ENCODE measurements at places on chromosomes 6 and 20.

DNA sequence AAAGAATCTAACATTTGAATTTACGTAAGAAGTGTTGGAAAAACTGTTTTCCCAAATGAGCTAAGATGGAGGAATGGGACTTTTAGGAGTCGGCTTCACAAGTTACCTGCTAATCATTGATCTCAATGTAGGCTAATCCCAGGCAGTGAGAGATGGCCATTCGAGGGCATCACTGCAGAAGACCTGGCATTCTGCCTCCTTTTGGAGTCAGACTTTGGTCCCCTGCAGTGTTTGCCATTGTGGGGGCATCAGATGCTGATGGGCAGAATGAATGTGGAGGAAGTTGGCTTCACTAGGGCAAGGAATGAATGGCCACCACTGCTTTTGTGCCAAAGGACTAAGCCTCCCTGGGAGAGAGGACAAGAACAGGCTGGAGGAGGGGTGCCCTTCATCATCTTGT, 55.7 kb upstream of the NKX2-2 start:
- DNase-seq, result no peak

DNA sequence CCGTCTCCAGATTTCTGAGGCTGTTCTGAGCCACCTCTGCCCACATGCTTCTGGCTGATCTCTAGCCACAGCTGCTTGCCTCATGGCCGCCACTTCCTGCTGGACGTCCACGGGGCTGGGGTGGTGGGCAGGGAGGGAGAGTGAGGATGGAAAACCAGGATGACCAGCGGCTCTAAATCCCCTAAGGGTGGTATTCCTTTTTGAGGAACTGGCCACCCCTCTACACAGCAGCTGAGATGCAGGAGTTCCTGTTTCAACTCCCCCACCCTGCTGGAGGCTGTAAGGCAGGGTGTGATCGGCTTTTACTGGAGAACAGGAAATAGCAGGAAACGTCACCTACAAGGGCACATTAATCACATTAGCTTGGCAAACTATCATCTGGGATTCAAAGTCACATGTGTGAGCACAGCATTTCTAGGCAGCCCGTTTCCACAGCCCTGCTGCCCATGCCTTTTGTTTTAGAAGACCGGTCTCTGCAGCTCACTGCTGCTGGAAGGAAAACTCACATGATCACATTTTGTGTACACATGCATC, 181.6 kb upstream of the ECI2 start:
- no peak for DNase-seq

DNA sequence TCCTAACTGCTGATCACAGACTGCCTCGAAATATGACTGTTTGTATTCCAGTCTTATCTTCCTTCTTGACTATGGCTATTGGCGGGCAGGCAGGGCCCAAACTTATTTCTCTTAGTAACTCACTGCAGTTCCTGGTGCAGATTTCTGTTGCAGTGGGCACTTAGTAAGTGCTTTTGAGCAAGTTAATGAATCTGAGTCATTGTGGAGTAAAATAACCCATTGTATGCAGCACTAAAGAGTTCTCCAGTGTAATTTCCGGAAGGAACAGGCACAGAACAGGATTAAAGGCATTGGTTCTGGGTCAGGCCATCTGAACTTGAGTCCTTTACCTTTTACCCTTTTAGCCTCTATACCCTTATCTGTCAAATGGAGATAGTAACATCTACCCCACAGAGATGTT, 23.6 kb downstream of the SLC35F1 start:
- DNase-seq, result no peak

- DNase-seq, result no peak
These were observed 18.7 kb downstream of the TGM6 start for GRCh38 chr20:2399390-2399789.

DNA sequence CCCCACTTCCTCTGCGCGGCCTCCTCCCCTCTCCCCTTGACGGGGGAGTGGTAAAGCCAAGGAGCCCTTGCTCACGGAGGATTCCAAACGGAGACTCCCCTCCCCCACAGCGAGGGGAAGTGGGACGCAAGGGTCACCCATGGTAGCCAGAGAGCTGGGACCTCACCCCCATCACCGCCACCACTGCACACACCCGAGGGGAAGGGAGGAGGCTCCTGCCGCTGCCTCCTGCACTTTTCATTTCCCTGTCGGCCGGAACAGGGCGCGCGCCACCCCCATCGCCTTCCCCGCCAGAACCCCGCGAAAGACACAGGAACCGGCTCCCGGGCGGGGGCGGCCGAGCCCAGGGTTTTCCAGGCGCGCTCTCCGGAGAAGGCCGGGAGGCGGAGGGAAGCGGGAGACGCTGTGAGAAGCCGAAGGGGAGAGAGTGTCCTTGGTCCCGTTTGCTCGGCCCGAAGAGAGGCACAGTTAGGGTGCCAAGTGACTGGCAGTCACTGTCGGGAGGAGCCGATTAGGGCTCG, 789 bp downstream of the CCND3 start:
- peak; percentile 44 for DNase-seq

- peak; percentile 75 for DNase-seq
These were observed 824 bp downstream of the MPC1 start for GRCh38 chr6:166381733-166382499.

DNA sequence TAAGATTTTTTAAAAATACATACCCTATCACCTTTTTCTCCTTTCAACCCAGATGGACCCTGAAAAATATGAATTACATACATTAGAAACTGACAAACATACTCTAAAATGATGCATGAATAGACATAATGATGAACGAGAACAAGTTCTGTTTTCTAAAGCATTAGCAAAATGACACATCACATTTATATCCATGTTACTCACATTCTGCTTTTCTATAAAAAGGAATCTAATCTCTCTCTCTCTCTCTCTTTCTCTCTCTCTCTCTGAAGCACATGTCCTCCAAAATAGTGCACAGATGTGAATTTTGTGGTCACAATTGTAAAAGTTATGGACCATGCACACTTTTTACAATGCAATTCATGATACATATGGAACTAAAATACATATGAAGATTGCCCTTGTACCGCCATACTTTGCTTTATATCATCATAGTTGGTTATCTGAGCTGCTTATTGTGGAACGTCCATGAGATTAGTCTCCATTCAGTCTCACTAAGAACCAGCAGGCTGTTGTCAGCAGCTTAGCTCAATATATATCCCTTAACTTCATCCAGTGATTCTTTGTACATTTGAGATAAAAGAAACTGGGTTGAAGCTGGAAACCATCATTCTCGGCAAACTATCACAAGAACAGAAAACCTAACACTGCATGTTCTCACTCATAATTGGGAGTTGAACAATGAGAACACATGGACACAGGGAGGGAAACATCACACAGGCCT, 114.2 kb downstream of the COL12A1 start:
- DNase-seq, result no peak

DNA sequence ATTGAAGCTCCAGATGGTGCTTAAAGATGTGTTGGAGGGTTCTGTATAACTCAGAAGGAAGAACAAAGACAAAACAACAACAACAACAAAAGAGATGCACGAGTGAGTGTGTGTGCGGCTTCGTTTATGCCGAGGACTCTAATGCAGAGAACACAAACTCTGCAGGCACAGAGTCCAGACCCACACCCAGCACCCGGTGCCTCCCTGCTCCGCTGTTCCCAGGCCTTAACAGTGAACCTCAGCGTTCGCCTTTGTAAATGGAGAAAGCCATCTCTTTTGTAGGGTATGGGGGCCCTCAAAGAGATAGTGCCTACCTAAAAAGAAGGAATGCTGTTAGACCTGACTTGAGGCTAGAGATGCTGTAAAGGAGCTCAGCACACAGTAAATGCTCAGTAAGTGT, 243.3 kb downstream of the ERMARD start:
- DNase-seq, result no peak

- no peak for DNase-seq
These were observed 238.2 kb downstream of the SOX4 start for GRCh38 chr6:21831521-21832291.

GRCh38 chr6:33075208-33075567, 602 bp upstream of the HLA-DPB1 start:
- DNase-seq, result no peak

DNA sequence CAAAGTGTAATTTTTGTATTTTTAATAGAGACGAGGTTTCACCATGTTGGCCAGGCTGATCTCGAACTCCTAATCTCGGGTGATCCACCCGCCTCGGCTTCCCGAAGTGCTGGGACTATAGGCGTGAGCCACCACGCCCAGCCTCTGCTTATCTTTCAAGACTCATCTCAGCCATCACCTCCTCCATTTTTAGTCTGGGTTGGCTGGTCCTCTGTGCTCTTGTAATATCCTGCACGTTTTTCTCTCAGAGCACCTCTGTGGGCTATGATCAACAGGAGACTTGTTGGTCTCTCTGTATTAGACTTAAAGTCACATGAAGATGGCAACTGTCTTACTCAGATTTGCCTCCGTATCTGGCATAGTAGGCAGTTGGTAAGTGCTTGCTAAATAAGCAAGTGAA, 7.6 kb downstream of the NOTCH4 start:
- no peak for DNase-seq

- DNase-seq, result no peak
These were observed 5.8 kb downstream of the CGA start for GRCh38 chr6:87089135-87089534.

DNA sequence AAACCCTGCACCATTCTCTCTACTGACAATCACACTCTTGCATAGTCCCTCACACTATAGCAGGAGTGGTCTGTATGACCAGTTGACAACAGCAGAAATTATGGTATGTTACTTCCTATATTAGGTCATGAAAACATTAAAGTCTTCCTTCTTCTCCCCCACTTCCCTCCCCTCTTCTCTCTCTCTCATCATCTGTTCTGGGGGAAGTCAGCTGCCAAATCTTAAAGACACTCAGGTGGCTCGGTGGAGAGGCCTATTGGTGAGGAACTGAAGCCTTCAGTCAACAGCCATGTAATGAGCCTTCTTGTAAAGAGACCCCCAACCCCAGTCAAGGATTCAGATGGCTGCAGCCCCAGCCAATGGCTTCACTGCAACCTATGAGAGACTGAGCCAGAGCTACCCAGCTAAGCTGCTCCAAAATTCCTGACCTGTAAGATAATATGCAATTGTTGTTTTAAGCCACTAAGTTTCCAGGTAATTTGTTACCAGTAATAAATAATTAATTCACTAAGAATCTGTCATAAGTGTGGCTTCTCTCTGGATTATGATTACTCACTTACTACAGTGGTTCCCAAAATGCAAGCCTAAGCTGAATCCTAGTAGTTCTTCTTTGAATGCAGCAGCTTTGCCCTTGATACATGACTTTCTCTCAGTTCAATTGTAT, 11.2 kb upstream of the TSBP1 start:
- DNase-seq, result no peak

- DNase-seq, result no peak
These were observed 180.0 kb downstream of the GJA1 start for GRCh38 chr6:121615493-121615892.

DNA sequence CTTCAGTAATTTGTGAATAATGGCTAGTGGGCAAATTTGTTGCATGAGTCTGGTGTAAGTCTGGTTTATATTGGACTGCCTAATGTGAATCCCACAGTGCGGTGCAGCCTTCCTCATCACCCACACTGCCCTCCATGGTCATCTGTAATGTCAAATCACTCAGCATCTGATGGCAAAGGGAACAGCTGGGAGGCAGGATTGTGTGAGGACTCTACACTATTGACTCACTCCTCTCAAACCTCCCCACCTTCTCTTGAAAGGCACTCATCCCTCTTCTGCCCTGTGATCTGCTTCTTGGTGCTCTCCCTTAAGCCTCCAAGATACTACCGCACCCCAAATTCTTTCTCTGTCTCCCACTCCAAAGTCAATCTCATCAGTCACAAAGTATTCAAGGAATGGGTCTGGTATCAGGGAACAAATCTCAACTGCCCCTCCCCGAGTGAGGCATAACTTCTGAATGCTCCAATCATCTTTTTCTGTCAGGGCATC, 146.0 kb upstream of the BEND6 start:
- DNase-seq, result no peak

DNA sequence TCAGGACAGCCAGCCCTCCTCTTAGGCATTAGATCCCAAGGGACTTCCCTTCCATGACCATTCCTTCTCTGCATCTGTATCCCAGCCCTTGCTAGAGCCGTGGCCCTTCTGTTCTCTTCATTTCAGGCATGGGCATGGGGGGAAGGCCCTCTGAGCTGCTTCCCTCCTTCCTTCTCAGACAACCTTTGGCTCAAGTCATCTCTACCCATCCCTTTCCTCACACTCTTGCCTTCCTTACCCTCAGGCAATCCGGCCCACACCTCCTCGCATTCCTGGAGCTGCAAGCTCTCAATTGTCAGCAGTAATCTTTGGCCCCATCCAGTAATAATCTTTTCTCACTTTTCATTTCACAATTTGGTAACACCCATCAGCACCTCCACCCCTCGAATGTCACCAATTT, 426.9 kb upstream of the JARID2 start:
- DNase-seq, result no peak

GRCh38 chr6:159499034-159499433, 194.0 kb downstream of the SOD2 start:
- DNase-seq, result no peak

Measured in T-helper 2 cell treated with Interferon-gamma antibody and Interleukin-4, amounts not matched to agents 5 μg/mL and 100 μg/mL, for 36 hours (primary cell).